ENCODE measurements at places on chromosomes 1 and 21.

DNA sequence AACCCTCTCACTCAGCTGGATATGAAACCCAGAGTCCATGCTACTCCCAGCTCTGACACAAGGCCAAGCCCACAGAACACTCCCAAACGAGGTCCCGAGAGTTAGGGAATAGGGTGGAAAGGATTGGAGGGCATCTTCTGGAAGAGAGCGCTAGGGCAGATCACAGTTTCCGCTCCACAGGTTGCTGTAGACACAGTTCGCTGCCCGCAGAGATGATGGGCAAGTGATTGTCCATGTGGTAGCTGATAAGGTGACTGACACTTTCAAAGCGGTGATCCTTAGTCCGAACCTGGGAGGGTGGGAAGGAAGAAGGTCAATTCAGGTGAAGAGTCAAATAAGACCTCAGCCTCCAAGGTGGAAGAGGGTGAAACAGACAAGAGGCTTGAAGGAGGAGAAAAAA lies 2.1 kb upstream of the PYGO2 start:
- no peak for DNase-seq

- DNase-seq = peak; percentile 16
Measured at GRCh38 chr1:43936431-43937151, 3.0 kb downstream of the ARTN start.

- no peak for DNase-seq
Measured at GRCh38 chr1:204306076-204306475, 53.7 kb downstream of the PLEKHA6 start.

- no peak for DNase-seq
Measured at GRCh38 chr1:225354906-225355305, 72.9 kb downstream of the LBR start.

DNA sequence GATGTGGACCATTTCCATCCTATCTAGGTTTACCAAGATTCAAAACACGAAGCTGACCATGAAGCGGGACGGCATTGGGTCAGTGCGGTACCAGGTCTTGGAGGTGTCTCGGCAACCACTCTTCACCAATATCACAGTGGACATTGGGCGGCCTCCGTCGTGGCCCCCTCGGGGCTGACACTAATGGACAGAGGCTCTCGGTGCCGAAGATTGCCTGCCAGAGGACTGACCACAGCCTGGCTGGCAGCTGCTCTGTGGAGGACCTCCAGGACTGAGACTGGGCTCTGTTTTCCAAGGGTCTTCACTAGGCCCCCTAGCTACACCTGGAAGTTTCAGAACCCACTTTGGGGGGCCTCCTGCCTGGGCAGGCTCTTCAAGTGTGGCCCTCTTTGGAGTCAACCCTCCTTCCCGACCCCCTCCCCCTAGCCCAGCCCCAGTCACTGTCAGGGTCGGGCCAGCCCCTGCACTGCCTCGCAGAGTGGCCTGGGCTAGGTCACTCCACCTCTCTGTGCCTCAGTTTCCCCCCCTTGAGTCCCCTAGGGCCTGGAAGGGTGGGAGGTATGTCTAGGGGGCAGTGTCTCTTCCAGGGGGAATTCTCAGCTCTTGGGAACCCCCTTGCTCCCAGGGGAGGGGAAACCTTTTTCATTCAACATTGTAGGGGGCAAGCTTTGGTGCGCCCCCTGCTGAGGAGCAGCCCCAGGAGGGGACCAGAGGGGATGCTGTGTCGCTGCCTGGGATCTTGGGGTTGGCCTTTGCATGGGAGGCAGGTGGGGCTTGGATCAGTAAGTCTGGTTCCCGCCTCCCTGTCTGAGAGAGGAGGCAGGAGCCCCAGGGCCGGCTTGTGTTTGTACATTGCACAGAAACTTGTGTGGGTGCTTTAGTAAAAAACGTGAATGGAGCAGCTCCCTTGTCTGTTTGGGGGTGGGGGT lies 864 bp upstream of the CCDC24 start:
- DNase-seq = no peak

DNA sequence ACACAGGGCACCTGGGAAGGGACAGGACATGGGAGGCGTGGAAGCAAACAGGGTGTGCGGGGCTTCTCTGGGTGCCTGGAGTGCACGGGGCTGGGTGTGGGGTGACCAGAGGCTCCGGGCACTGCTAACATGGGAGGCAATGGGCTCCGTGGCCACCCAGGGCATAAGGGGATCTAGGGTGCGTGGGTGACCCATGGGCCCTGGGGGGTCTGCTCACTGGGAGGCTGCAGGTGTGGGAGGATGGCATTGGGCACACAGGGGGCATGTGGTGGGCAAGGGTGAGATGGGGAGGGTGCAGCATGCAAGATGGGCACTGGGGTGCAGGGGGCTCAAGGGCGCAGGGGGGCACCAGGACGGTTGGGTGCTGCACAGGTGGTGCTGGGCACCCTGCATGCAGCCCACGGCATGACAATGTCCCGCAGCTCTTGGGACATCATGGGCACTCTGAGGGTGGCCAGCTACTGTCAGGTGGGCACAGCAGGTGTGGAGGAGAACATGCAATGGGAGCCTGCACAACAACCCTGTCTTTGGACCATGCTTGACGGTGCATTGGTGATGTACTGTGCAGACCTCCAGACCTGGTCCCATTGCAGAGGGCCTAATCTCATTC lies 15.1 kb downstream of the TRIM11 start:
- no peak for DNase-seq

GRCh38 chr1:214983126-214983869 lies 99.2 kb upstream of the KCNK2 start:
- DNase-seq = no peak

GRCh38 chr1:82710091-82710490 lies 909.4 kb downstream of the ADGRL2 start:
- DNase-seq = no peak

DNA sequence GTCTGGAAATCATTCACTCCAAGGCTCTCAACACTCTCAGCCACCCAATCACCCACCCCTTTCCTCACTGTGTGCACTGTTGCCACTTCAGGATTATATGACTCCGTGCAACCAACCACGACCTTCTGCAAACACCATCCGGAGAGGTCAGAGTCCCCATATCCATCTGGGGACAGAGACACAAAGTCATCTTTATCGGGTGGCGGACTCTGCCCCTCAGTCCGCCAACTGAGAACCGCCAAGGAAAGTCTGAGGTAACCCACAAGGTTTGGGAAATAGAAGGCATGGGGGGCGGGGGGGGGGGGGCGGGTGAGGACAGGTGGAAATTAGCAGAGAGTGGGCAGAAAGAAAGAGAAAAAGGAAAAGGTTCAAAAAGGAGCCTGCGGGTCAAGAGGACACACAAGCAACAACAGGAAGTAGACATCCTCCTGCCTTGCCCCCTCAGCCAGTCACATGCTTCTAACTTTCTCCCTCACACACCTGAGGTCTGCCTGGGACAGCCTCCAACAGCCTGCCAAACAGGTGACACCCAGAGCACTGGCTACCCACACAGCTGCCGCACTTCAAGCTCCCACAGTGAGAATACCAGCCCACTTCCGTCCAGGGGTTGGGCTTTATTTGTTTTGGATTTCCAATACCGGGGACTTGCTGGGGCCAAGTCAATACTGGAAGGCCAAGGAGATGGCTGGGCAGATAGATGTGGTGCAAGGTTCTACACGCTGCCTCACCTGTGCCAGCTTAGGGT lies 58.1 kb downstream of the SSBP3 start:
- no peak for DNase-seq

DNA sequence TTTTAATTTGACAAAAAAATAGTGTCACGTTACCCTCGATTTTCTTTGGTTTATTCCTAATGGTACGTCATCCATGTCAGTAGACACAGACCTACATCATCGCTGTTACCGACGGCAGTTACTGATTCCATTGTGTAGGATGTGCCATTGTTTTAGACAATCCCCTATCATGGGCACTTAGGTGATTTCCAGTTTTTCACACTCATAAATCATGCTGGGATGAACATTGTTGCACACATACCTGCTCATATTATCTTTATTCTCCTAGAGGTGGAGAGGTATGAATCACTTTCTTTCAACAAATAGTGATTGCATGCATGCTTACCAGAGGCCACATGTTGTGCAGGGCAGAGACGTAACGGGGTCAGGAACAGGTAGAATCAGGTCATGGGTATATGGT lies 79.7 kb upstream of the EFHD2 start:
- DNase-seq = no peak

- DNase-seq = no peak
Measured at GRCh38 chr21:35268817-35269216, 219.7 kb upstream of the RUNX1 start.

GRCh38 chr1:171290621-171291020 lies 23.4 kb upstream of the FMO4 start:
- DNase-seq = no peak

DNA sequence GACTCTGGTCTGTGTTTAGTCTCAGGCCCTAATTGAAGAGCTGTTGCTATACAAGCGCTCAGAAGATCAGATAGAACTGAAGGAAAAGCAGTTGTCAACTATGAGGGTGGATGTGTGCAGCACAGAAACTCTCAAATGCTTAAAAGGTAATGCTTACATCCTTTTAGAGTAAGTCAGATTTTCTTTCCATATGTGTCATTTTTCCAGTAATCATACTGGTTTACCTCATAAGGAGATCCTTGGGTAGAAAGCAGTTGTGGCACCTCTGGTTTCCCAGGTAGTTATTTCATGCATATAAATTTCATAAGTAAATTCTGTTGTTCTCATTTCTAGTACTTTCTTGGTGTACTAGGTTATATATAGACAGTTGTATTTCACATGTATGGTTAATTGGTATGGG lies 43.0 kb upstream of the TARS2 start:
- no peak for DNase-seq

GRCh38 chr1:3410142-3410925 lies 44.1 kb upstream of the ARHGEF16 start:
- DNase-seq = peak; percentile 82

DNA sequence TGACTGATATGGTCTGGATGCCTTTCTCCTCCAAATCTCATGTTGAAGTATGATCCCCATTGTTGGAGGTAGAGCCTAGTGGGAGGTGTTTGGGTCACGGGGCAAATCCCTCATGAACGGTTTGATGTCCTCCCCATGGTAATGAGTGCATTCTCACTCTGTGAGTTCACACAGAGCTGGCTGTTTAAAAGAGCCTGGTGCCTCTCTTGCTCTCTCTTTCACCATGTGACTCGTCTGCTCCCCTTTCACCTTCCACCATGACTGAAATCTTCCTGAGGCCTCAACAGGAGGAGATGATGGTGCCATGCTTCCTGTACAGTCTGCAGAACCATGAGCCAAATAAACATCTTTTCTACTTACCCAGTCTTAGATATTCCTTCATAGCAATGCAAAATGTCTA lies 30.2 kb downstream of the ALDH9A1 start:
- DNase-seq = no peak

GRCh38 chr1:228306275-228307217 lies 98.7 kb downstream of the OBSCN start:
- DNase-seq = no peak

GRCh38 chr21:33428669-33429068 lies 25.5 kb downstream of the IFNGR2 start:
- DNase-seq = no peak

DNA sequence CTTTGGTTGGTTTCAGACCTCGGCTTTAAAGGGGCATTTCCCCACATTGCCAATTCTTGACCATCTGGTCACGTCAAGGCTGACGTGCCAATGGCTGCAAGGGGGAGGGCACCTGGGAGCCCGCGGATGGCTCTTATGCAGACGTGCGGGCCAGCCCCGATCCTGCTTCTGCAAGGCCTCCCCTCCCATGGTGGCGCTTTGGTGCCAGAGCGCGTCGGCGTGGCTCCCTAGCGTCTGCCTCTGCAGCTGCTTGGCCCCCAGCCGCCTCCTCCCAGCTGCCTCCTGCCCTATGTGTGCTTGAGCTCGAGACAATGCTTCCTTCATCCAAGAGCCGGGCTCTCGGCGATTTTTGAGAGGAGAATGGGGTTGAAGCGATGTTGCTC lies 29.1 kb downstream of the SKI start:
- DNase-seq = peak; percentile 89

DNA sequence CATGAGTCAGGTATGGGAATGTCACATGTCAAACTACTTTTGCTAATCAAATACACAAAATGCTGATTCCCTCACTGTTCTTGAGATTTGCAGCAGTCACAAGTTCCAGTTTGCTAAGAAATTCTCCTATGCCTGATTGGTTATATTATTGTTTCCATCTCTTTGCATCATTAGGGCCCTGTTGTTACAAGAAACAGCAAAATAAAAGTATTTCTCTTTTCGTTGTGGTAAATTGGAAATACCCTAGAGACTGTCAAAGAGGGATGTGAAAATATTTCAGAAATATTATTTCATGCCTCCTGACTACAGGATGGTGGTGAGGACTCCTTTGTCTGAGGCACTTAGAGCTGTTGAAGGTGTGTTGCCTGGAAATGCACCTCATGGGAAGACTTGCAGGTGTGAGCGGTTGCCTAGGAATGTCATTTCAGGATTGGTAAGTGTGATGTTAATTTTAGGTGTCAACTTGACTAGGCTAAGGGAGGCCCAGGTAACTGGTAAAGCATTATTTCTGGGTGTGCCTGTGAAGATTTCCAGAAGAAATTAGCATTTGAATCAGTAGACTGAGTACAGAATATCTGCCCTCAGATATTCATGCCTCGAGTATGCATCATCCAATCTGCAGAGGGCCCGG lies 117.4 kb downstream of the ROR1 start:
- no peak for DNase-seq

DNA sequence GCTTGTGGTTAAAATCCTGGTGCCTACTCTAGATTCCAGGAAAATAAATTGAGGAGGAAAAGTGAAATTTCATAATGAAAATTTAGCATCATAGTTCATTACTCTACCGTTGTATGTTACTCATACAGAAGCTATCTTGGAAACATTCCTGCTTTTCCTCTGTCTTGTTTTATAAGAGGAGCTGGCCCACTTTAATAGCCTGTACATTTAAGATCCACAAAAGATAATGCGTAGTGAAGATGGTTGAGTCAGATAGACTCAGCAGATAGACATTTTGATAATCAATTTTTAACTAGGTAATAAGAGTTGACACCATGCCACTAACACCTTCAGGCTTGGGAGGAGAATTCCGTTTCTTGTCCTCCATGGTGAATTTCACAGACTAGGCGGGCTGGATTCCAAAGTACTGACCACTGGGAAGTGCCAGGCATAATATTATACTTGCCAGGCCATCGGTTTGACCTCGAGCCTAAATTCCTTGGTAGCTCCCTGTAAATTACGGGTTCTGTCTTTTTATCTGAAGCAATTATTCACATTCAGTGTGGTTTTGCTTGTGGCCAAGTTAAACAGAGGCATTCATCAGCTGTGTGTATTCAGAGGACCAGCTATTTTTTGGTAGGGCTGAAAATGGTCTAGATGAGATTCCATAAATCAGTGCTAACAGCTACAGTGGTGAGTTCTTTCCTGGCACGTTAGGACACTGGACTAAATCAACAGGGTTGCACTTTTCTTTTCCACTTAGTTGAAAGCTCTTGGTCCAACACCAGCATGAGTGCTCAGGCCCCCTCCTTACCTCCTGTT lies 111.9 kb upstream of the KAZN start:
- no peak for DNase-seq

GRCh38 chr1:154992721-154993571 lies 440 bp upstream of the LENEP start:
- no peak for DNase-seq

DNA sequence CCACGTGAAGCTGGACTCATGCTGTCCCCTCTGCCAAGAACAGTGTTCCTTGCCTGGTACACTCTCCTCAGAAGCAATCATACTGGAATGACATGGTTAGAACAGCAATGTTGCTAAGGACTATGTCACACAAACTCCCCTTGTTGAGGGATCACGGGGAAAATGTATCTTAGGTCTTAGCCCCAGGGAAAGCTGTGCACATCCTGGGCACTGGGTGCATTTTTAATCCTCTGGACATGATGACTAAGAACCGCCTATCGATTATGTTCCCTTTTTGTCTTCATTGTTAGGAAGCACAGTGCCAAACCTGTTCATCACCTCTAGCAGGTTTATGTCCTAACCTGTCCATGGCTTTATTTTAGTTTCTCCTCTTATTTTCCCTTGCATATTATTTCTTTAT lies 115.1 kb downstream of the HIVEP3 start:
- DNase-seq = no peak

All from midbrain (tissue), 1 donor.